IPS DF 6.9 (cell line): ENCODE measurements at places on chromosomes 11 and 22.
A peak's percentile ranks its signal among the peaks of the same experiment; 100 is the strongest.

DNA sequence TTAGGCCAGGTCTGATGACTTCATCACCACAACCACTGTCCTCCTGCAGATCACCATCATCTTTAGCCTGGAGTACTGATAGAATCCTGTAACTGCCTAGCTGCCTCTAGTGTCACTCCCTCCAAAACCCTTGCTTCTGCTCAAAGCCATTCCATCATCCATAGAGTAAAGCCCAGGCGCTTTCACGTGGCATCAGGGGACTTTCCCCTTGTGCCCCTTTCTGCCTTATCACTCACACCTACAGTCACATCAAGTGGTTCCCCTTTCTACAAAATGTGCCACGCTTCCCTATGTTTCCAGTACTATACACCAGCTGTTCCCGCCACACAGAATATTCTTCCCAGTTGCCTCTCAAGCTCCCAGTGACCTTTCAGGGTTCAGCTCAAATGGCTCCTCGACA, 75.9 kb downstream of the MN1 start:
- DNase-seq: no peak

DNA sequence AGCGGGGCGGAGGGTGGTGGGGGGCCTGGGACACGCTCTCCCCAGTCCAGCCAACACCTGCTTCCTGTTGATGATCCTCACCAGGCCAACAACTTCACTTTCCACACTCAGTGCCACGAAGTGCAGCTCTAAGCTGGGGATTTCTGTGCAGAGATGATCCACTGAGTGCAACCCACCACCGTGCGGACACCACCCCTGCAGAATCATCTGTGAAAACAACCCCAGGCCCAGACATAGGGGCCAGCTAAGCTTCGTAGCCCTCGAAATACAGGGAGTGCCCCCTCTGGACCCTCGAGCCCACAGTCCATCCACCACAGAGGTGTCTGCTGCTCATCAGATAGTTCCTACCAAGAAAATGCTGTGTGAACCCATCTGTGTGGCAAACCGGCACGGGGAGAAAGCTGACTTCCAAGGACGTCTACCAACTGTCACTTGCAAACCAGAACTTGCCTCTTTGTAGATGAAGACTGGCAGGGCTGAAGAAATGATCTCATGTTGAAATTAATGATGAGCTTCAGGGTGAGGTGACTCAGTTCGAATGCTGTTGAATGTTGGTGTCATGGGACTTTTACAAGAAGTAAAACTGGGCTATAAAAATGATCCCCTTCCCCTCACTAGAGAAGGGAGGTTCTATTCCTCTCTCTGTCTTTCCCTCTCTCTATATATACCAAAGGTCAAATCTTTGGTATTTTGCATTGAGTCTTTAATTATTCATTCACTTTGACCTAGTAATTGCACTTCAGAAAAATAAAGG, 73.4 kb downstream of the MYEOV start:
- DNase-seq: no peak

GRCh38 chr11:15716550-15716949, 601.8 kb downstream of the INSC start:
- no peak for DNase-seq

- DNase-seq: no peak
Observed at GRCh38 chr22:23691748-23692423, 1.1 kb downstream of the RGL4 start.

DNA sequence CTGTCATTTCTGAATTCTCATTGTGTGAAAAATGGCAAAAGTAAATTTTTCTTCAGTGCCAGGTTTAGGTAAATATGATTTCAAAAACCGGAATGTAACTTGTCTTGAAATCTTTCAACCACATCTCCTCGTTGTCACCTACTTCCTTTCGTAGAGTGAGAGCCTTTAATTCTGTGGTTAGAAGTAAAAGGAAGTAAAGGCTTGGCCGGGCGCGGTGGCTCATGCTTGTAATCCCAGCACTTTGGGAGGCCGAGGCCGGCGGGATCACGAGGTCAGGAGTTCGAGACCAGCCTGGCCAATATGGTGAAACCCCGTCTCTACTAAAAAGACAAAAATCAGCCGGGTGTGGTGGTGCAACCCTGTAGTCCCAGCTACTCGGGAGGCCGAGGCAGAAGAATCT, 29.8 kb downstream of the SGSM3 start:
- no peak for DNase-seq

- DNase-seq: peak; percentile 82
Observed at GRCh38 chr22:17742527-17742902, 31.8 kb downstream of the BID start.

DNA sequence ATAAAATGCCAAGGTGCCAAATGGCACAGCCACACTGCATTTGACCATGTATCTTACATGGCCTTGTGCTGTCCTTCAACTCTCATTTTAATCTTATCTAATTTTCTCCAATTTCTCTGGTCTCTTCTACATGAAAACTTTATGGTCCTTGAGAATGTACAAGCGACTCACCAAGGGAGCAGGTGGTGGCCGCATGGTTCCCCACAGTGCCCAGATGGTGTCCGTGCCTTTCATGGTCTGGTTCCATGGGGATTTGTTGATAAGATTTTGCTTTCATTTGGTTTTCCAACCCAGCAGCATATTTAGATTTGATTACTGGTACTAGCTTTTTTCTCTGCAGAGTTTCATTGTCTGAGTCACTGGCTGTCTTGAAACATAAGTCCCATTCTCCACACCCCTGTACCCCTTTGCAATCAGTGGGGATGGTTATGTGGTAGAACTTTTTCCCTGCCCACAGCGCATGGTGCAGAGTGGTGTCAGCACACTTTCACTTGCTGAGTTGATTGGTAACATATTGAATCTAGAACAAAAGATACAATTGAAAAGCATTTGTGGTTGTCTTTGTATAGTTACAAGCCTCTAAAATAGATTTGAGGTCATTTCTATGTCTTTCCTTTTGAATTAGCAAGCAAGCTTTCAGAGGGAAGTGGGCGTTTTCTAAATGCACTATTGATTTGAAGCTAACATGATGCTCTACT, 24.1 kb downstream of the ZNRF3 start:
- DNase-seq: no peak

DNA sequence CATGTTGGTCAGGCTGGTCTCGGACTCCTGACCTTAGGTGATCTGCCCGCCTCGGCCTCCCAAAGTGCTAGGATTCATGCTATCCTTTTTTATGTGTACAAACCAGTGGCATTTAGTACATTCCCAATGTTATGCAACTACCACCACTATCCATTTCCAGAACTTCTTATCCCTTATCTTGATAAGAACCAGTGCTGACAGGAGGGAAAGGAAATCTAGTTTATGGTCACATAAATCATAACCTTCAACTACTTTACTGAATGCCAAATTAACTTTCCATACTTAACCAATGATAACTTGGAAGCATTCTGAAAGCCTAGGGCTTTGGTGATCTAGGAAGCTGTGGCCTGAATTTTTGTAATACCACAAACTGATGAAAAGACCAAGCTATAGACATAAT, 170.4 kb downstream of the SWAP70 start:
- no peak for DNase-seq

GRCh38 chr11:66006134-66006890, 4.0 kb downstream of the BANF1 start:
- DNase-seq: no peak

DNA sequence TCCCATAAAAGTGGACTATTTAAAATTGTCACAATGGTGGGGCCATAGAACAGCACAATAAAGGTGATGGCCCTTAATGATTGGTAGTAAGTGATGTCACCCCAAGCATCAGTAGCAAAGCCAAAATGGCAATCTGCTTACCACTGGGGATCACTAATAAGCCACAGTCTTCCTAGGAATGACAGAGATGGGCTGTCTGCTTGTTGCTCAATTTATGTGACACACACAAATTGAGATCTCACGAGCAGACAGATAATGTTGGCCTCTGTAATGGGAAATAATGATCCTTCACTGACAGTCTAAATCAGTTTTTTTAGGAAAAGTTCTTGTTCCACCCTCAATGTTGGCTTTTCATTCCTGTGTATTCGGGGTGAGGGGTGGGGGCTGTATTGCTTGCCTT, 515.1 kb downstream of the BRD1 start:
- DNase-seq: no peak
